Trophoblast cell (in vitro differentiated cells and primary cell): ENCODE measurements at places on chromosomes 5 and 9.

- DNase-seq: no peak
These were observed 33.6 kb upstream of the GABRP start for GRCh38 chr5:170749911-170750431.

DNA sequence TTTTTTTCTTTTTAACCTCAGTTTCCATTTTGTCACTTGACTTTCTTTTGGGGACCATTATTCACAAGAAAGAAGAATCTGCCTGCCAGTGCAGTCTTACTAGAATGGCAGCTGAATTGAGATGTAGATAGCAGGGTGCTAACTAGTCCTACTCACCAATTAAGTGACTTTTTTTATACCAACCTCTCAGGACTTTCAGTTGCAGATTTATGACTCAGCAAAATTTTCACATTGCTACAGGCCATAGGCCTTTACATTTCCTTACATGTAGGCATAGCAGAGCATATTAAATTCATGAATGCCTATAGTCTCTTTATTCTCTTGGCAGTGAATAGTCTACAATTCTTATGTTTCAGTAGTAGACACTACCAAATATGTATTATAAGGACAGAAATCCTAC lies 54.0 kb upstream of the FKTN start:
- DNase-seq: no peak

- DNase-seq: peak; percentile 16
These were observed 259.4 kb downstream of the GADD45G start for GRCh38 chr9:89864257-89864656.

GRCh38 chr9:130896233-130897014 lies at the start of gene QRFP:
QRFP (minus strand) TSS chr9:130896812; CDS start chr9:130893838, 2,974 bp downstream.
- DNase-seq: peak; percentile 18

DNA sequence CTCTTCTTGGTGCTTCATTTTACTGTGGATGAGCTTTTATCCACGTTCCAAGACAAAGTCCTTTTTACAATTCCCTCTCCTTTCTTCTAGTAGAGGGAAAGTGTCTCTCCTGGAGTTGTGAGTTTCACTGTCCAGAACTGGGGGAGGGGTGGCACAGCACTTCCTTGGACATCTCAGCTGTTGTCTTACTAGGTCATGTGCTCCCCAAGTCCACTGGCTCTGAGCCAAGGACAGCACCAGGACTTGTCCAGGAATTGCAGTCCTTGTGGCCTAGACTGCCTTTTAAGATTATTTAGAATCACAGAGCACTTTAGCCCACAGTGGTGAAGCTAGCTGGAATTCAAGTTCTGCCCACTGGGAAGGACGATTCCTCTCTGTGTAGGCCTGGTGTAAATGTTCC lies 700.2 kb upstream of the PTPRD start:
- DNase-seq: no peak

- DNase-seq: no peak
These were observed 1044.2 kb downstream of the TLE4 start for GRCh38 chr9:80615964-80616363.

- DNase-seq: no peak
These were observed 561.4 kb downstream of the CAAP1 start for GRCh38 chr9:26331223-26331622.

GRCh38 chr9:109934136-109934856 lies 154.3 kb downstream of the PALM2AKAP2 start:
- no peak for DNase-seq

- DNase-seq: no peak
These were observed 2.0 kb downstream of the QSOX2 start for GRCh38 chr9:136243631-136244030.

- no peak for DNase-seq
These were observed 97.4 kb downstream of the DAB2IP start for GRCh38 chr9:121748727-121749423.

- DNase-seq: no peak
These were observed 1.2 kb downstream of the GRIN3A start for GRCh38 chr9:101737165-101737704.

DNA sequence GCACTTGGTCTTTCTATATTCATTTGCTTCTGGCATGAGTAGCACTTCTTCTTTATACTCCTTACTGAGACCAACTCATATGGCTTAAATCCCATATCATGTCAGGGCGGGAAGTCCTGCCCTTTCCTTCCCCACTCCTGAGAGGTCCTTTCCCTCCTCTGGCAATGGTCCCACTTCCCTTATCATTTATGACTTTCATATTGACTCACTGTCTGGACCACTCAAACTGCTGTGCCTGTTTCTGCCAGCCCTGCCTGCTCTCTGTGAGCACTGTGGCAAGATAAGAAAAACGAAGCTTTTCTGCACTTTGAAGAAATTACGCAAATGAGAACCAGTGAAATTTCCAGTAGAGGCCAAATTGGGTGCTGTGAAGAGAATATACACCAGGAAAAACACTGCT lies 58.1 kb downstream of the ZNF474 start:
- no peak for DNase-seq

- no peak for DNase-seq
These were observed 13.0 kb downstream of the TLE1 start for GRCh38 chr9:81676395-81676794.

DNA sequence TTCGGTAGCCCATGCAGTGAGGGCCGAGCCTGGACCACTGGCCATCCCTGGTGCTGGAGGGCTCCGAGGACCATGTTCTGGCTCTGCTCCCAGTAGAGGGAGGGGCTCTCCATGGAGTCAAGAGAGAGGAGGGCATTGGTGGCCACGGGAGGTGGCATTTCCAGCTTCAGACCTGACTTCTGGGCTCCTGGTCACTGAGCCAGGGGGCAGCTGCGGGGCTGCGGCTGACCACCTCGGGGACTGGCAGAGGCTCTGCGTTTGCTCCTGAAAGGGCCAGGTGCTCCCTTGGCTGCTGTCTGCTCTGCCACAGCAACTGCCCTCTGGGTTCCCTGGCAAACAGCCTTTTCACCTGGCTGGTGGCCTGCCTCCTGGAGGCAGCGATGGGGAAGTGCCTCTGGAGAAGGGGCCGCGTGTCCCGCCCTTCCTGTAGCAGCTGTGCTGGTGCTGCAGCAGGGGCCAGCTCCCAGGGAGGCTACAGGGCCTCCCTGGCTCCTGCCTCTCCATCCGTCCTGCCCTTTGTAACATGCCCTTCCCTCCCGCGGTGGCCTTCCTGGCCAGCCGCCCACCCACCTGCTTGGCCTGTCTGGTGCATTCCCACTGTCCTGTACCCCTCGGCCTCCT lies 144.6 kb downstream of the CACNA1B start:
- DNase-seq: no peak

DNA sequence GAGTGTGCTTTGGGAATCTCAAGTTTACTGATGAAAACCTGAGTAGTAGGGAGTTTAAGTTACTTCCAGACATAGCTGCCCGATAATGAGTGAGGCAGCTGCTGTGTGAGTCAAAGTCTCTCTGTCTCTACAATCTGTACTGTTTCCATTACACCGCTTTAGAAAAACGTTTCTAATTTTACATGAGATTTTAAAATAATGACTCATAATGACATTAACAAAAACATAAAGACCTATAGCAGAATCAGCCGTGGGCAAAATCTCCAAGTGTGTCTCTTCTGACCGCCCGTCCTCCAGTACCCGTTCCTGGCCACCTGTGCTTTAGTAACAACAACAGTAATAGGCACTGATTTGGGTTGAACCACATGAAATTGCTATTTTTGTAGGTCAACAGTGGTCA lies 69.6 kb upstream of the PRRC1 start:
- no peak for DNase-seq

DNA sequence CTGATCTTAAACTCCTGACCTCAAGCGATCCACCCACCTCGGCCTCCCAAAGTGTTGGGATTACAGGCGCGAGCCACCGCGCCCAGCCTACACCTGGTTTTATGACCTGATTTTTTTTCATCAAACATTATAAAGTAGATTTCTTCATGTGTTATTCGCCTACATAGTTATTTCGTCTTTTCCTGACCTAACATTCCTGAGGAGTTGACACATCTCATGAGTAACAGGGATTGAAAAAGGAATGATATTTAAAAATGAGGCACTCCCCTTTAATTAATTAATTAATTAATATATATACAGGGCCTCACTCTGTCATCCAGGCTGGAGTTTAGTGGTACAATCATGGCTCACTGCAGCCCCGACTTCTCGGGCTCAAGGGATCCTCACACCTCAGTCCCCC lies 20.2 kb upstream of the MTMR12 start:
- no peak for DNase-seq

DNA sequence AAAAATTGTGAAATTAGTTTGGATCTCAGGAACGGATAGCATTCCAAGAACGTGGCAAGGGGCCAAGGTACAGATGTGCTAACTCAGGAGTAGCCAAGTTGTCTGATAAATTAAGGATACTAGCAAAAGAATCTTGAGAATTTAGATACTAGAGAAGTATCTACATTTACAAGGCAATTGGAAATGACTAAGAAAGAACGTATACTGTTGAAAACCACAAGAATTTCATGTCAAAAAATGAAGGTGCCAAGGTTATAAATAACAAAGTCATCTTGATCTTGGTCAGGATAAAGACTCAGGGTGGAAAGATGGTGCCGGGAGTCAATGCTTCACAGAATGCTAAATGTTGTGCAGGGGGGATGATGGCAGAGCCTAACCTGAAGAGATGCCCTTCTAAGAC lies 19.2 kb downstream of the CAPSL start:
- DNase-seq: peak; percentile 40

- no peak for DNase-seq
These were observed 202.1 kb downstream of the SNX18 start for GRCh38 chr5:54719384-54720283.

GRCh38 chr9:86069206-86069869 lies 30.0 kb downstream of the GOLM1 start:
- DNase-seq: no peak

DNA sequence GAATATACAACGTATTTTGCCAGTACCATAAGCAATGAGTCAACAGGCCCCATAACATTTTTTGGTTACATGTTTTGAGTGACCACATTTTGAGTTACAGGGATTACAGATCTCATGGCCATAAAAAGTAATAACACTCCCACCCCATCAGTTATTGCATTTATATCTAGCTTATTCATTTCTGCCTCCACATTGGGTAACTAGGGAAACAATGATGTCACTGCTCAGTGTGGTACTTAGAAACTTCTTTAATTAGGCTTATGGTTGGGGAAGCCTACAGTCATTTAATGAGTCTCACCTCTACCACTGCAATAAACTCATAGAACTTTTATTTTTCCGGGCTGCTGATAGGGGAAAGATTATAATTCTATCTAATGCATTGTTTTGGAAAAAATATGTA lies 39.9 kb upstream of the SMIM15 start:
- no peak for DNase-seq

- DNase-seq: peak; percentile 33
These were observed 277.4 kb downstream of the AOPEP start for GRCh38 chr9:95003689-95004410.

GRCh38 chr9:134666831-134667230 lies 25.2 kb downstream of the COL5A1 start:
- DNase-seq: no peak

- peak; percentile 30 for DNase-seq
These were observed 505 bp downstream of the RPS14 start for GRCh38 chr5:150448952-150449516.

DNA sequence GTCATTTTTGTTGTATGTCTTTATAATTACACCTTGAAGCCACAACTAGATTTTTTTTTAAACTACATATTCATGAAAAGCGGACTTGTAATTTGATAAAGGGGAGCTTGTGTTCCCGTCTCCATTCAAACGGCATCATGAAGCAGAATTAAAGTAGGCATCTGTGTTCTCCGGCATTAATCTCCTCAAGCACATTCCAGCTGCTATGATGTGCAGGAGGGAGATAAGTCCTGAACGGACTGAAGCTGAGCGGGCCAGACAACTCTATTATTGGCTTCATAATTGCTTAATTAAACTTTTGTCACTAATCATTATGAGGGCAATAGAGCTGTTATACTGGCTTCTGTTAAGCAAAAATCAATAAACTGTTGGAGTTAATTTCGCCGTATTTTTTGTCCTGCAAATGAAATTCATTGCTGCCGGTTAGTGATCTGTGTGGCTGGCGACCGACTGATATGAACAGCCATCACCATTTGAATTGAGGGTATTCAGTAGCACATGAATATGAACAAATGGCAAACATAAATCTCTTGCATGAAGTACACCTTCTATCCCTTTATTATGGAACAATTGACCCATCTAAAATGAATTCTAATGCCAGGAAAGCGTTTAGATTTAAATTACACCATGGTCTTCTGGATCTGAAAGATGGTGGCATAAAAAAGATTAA lies 408.8 kb upstream of the IRX1 start:
- DNase-seq: no peak

- peak; percentile 51 for DNase-seq
These were observed at the start of gene FGD3 for GRCh38 chr9:92947268-92948037. FGD3 (plus strand) TSS chr9:92947523; CDS start chr9:92976257, 28,734 bp downstream.

- DNase-seq: no peak
These were observed 303.6 kb downstream of the ARHGAP26 start for GRCh38 chr5:143073766-143074165.
